Hypothalamus (tissue), 51 donors: ENCODE measurements at places on chromosomes 2 and 18.

- DNase-seq = no peak
Measured at GRCh38 chr18:9792565-9793245, 84.6 kb downstream of the RAB31 start.

- DNase-seq = no peak
Measured at GRCh38 chr2:43159797-43160196, 66.6 kb downstream of the ZFP36L2 start.

- DNase-seq = peak; percentile 17
Measured at GRCh38 chr2:54945391-54946219, 104.6 kb downstream of the RTN4 start.

GRCh38 chr2:118473846-118474540 lies 373.5 kb downstream of the EN1 start:
- no peak for DNase-seq

DNA sequence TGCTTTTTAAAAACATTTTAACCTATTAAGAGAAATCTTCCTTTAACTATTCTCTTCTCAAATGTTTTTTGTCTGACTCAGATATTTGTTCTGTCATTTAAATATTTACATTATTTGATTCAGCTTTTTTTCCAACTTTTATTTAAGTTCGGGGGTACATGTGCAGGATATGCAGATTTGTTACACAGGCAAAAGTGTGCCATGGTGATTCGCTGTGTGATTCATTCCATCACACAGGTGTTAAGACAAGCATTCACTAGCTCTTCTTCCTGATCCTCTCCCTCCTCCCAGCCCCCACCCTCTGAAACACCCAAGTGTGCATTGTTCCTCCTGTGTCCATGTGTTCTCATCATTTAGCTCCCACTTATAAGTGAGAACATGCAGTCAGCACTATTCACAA lies 19.4 kb downstream of the SP100 start:
- DNase-seq = no peak

GRCh38 chr18:73923866-73924265 lies 223.8 kb downstream of the FBXO15 start:
- no peak for DNase-seq

DNA sequence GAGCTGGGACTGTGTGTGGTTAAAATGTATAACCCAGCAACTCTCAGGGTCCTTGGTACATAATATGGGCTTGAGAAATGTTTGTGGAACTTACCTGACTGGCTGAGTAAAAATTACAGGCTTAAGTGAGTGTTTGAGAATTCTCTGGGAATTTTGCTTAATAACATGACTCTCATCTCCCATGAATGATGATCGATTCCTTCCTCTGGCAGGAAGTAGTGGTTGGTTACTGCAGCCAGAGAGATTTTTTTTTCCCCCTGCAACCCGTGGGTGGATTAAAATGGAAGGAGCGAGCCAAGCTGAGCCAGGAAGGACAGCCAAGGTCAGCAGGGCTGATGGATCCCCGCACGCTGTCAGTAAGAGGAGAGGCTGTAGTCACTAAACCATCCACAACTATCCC lies 40.6 kb upstream of the RFX8 start:
- no peak for DNase-seq

- DNase-seq = no peak
Measured at GRCh38 chr18:64444819-64445218, 295.9 kb upstream of the LINC00305 start.

GRCh38 chr2:191322828-191323506 lies 77.8 kb downstream of the MYO1B start:
- no peak for DNase-seq

DNA sequence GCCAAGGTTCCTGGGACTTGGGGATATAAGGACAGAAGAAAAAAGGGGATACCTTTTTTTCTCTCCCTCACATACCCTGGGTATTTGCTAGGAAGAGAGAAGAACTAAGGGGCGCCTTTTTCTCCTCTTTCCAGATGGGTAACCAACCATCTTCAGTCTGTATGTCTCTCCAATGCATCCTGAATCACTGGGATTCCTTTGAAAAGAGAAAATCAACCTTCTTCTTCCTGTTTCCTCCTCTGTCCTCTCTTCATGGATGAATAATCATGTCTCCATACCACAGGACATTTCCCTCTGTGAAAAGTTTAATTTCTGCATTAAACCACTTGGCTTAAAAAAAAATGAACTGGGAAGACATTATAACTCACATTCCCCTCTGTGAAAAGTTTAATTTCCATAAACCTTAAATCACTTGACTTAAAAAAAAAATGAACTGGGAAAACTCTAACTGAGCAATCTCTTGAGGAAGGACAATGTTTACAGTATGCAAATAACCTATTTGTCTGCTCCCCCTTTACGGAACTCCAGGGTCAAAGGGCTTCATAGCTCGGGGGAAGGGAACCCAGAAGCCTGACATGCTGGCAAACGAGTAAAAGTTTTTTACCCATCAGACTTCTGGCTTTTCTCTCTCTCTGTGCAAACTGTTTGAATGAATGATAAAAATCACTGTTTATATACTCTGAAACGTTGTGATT lies 56.7 kb upstream of the FAM98A start:
- no peak for DNase-seq

GRCh38 chr2:195613922-195614321 lies 43.1 kb upstream of the SLC39A10 start:
- DNase-seq = no peak

- no peak for DNase-seq
Measured at GRCh38 chr18:26714739-26715138, 150.8 kb downstream of the AQP4 start.

GRCh38 chr2:164504253-164504652 lies 117.0 kb downstream of the GRB14 start:
- DNase-seq = no peak

DNA sequence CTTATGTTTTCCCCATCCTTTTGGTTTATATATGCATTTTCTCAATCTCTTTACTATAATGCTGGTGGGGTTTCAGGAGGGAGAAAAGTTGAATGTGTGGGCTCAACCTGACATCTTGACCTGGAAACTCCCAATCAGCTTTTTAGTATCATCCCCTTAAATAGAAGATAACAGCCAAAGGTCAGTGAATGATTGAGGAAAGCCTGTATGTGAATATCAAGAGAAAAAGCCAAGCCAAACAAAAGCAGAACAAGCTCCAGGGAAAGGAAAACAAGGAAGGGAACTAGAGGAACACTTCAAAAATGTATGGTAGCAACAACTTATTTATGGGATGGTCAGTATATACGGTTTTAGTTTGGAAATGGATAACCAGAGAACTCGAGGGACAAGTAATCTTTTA lies 28.3 kb upstream of the ATOH8 start:
- DNase-seq = no peak

DNA sequence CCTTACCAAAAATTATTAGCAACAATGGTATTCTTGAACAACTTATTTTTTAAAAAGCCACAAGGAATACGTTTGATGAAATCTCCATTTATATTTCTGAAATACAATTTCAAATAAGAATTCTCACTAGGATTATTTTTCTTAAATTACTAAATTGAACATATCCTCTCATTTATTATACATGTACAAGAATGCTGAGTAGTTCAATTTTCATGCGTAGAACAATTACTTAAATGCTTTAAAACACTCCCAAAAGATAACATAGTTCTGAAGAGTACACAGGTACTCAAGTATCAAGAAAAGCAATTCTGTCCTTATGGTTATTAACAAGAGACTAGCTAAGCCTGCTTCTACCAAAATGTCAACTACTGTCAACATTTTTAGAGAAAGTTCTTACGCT lies 268.1 kb downstream of the ZNF385B start:
- no peak for DNase-seq

- DNase-seq = no peak
Measured at GRCh38 chr2:217114117-217114516, 254.3 kb upstream of the TNP1 start.

- DNase-seq = no peak
Measured at GRCh38 chr2:54660752-54661151, 62.7 kb upstream of the EML6 start.

DNA sequence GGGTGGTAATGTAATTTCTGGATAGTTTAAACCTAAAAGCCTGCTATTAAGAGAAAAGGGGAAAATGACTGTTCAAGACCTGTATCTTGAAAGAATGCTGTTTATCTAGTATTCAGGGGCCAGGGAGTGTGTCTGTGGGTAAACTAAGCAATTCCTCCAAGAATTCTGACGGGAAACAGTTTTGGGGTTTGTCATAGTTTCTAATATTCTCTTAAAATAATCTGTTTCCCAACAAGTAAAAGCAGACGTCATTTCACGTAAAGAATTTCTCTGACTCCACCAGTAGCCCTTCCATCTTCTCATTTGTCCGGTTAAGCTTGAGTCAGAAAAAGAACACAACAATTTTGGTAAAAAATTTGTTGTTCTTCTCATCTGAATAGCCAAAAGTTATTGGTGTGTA lies 232.1 kb upstream of the EPAS1 start:
- no peak for DNase-seq

DNA sequence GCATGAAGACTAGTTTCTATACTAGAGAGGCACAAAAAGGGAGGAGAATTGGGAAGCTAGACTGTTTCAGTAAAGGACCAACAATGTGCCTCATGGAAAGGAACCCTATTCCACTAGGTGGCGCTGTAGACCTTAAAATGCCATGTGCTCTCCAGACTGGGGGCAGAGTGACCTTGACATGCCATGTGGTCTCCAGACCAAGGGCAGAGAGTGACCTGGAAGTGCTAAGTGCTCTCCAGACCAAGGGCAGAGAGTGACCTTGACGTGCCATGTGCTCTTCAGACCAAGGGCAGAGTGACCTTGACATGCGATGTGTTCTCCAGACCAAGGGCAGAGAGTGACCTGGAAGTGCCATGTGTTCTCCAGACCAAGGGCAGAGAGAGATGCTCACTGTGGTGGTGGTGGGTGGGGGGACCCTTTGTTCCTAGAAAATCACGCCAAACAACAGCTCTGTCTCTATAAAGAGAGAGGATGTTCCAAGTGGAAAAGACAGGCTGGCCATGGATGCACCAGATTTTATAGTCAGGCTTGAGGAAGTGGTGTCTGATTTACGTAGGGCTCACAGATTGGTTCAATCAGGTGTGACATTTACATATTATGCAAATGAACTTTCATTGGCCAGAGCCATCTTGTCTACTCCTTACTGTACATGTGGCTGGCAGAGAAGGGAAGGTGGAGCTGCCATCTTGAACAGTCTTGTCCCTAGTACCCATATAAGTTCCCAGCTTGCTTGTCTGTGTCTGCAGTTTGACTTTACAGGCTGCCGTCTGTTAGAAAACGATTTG lies 344.0 kb upstream of the DDX18 start:
- DNase-seq = no peak

- no peak for DNase-seq
Measured at GRCh38 chr2:119315241-119315925, 51.3 kb downstream of the C2orf76 start.

GRCh38 chr2:19753314-19753713 lies 148.5 kb downstream of the TTC32 start:
- DNase-seq = no peak

DNA sequence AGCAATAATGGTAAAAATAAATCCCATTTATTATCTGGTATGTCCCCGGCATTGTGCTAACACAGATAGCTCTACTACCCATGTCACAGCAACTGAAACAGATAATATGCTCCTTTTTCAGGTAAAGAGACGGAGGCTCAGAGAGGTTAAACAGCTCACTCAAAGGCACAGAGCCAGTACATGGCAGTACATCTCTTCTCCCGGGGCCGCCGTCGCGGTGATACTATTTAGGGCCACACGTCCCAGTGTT lies 693 bp upstream of the PDK1 start:
- no peak for DNase-seq

DNA sequence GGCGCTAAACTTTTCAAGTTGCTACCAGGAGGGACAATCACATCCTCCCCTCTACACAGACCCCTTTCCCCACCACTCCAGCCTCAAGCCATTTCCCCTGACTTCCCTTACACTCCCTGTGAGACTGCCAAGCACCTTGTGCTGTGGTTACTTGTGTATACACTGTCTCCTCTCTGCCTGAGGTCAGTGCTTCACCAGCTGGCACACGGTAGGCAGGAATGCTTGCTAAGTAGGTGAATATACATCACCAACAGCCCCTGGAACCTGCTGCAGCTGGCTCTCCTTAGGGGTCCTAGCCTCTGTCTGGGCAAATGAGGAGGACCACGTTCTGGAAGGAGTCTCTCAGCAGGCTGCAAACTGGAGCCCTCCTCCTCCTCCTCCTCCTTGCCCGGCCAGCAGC lies 38.3 kb upstream of the ACAA2 start:
- DNase-seq = no peak

DNA sequence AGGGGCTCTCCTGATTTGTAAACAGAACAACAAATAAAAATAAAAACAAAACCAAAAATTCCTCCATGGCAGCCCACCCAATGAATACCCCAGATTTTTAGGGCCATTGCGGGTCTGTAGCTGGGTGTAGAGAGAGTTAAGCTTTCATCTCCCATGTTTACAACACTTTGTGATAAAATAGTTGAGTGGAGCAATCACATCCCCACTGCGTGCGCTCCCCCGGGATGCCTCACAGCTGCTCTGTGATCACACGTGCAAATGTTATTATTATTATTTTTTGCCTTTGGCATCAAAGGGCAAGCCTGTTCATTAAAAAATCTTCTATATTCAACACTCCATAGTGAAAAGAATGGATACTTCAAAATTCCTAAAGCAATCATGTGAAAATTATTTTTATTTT lies 118.0 kb downstream of the MBP start:
- DNase-seq = no peak

DNA sequence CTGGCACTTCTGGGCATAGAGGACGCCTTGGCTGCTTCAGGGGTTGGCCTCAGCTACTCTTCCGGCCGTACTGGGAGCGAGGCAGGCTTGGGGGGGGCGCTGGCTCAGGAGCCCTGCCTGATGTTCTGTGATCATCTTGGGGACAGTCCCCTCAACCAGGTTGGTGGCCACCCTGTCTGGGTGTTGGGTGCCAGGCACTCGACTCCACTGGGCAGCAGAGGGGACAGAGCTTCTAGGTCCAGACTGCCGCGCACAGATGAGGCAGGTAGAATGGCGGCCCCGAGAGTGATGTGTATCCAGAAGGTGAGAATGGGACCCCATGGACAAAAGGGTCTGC lies 84.9 kb downstream of the ASB1 start:
- DNase-seq = no peak

DNA sequence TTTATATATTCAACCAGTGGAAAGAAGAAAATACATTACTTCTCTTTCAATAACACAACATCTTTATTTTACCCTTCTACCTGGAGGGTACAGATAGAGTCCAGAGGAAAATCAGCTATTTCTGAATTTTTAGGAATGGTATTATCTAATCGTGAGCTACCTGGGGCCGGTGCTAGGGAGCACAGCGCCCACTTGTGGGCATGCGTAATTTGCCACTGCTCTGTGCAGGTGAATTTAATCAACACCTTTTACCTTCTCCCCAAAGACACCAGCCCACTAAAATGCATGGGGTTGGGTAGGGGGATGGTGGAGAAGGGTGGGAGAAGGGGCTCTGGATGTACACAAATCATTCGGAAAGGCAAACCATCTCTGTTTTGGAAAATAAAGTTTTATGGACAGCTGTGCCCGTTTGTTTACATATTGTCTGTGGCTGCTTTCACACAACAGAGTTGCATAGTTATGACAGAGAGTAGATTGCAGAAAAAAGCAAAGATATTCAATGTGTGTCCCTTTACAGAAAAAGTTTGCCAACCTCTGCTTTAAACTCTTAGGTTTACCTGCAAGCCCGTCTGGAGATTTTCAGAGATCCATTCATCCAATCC lies 51.5 kb upstream of the DCC start:
- DNase-seq = no peak

GRCh38 chr18:78271790-78272189 lies 707.8 kb upstream of the SALL3 start:
- DNase-seq = no peak
